Thoracic aorta (tissue), 2 donors: ENCODE measurements at places on chromosomes 7 and 10. TPM values are rescaled to one million over a fixed set of nuclear protein-coding genes. Genes with fewer than 3 reads are reported as not detected.

DNA sequence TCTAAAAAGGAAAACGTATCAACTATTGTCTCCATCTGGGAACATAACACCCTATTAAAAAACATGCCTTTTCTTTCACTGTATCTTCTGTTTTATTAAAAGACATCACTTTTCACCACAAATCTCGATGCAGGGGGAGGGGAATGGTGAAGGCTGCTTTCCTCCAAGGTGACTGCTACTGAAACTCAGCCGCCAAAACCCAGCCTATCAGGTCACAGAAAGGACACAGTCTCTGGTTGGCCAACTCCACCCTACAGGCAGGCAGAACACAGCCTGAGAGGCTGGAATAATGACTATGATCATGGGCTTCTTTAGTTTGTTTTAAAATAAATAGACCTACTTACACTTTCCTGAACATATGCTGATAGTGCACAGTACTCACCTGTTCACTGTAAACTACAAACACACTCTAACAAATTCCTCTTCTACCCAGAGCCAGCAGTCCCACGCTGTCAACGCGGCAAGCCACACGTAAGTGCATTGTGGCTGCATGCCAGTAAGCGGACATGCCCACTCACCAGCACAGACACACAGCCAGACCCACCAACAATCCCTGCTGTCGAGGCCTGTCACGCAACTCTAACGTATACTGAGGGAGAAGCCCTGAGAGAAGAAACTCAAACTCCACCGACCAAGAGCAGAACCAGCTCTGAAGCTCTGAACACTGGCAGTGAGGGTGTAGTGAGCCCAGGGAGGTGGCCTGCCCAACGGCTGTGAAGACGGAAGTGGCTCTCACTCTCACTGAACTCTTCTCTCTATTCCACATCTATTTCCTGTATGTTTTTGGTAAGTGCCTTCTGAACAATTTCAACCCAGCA lies 41.8 kb downstream of the NCAPG2 start:
- H3K27me3 ChIP-seq: no peaks in the 10 kb centered on the region
- no peak overlapping the region for H3K27ac ChIP-seq
- no peak for DNase-seq
- H3K36me3 ChIP-seq: no peaks in the 10 kb centered on the region

DNA sequence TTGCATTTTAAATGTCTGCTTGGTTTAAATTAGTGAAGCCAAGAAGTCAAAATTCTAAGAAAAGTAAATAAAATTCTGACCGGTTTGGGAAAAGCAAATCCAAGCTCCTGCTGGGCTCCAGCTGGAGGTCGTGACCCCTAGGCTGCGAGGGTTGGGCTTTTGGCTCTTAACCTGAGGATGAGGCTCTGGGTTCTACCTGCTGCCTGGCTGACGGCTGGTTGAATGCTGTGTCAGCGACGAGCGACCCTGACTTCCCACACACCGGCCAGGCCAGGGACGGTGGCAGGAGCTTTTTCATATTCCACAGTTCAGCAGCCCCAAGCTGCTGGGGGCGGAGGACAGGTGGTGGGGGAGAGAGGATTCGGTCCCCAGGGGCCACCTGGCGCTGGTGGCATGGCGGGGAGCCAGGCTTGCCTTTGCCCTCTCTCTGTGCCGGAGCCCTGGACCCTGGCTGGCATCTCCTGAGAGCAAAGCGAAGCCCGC lies 843 bp upstream of the PLPP4 start:
- no peaks in the 10 kb centered on the region for H3K36me3 ChIP-seq
- peak overlapping the region; percentile 63 for H3K4me3 ChIP-seq
- H3K27me3 ChIP-seq: no peaks in the 10 kb centered on the region
- no peak overlapping the region for H3K27ac ChIP-seq

- DNase-seq: no peak
- H3K36me3 ChIP-seq: peaks cover 8% of the 10 kb centered on the region
- peaks cover 5% of the 10 kb centered on the region for H3K4me1 ChIP-seq
- H3K27ac ChIP-seq: peak within 1 kb of the TSS; percentile 64
- H3K27me3 ChIP-seq: no peaks in the 10 kb centered on the region
These were observed at the start of gene HOXA6 for GRCh38 chr7:27147199-27148030. TSS of gene HOXA6 (minus strand) at chr7:27147774. CDS start at chr7:27147749, 25 bp downstream.

GRCh38 chr7:149031353-149031910 lies 3.1 kb upstream of the PDIA4 start:
- H3K4me3 ChIP-seq: no peak overlapping the region
- no peak overlapping the region for H3K27ac ChIP-seq
- H3K36me3 ChIP-seq: no peaks in the 10 kb centered on the region

DNA sequence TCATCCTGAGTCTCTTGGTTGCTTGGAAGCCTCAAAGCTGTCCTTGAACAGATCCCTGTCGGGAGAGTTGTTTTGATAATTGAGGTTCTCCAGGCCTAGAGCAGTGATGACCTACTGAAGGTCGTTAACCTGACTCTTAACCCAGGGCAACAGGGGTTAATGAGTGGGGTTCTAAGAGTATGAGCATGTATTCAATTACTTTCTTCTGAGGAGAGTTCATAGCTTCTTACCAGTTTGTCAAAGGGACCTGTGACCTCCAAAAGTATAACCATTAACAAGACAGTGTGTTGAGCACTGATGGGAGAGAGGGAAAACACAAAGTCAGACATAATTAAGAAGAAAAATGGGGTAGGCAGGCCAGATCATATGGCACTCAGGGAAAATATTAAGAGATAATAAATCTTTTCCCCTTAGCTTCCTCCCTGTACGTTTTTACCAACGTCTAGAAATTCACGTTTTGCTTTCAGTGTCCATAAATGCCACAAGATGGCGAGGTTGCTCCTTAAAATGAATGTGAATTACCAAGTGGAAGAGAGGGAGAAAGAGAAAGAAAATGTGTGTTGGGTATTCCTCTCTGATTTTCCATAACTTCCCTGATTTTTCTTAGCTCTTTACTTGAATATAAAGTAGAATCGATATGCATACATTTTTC lies 97.6 kb downstream of the SUGCT start:
- H3K36me3 ChIP-seq: no peaks in the 10 kb centered on the region
- H3K4me3 ChIP-seq: no peak overlapping the region
- DNase-seq: no peak
- no peaks in the 10 kb centered on the region for H3K27me3 ChIP-seq
- no peak overlapping the region for H3K27ac ChIP-seq
- no peaks in the 10 kb centered on the region for H3K4me1 ChIP-seq

DNA sequence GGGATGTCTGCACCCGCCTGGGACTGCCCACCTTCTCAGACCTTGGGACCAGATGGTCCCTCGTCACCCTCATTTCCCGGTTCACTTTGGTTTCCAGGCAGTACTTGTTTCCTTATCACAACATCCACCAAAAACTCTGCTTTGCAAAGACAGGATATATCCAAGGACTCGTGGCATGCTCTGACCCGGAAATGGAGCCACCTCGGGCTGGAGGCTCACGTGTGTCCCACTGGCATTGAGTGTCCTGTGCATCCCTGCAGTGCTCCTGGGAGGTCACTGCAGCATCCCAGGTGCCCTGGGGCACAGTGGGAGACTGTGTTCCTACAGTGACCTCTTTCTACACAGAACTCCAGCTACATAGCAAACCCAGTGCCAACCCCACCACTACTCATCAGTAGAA lies 611.9 kb upstream of the FOXK1 start:
- peaks cover 11% of the 10 kb centered on the region for H3K36me3 ChIP-seq
- no peak for DNase-seq
- H3K27me3 ChIP-seq: no peaks in the 10 kb centered on the region
- H3K4me1 ChIP-seq: no peaks in the 10 kb centered on the region
- H3K27ac ChIP-seq: no peak overlapping the region

DNA sequence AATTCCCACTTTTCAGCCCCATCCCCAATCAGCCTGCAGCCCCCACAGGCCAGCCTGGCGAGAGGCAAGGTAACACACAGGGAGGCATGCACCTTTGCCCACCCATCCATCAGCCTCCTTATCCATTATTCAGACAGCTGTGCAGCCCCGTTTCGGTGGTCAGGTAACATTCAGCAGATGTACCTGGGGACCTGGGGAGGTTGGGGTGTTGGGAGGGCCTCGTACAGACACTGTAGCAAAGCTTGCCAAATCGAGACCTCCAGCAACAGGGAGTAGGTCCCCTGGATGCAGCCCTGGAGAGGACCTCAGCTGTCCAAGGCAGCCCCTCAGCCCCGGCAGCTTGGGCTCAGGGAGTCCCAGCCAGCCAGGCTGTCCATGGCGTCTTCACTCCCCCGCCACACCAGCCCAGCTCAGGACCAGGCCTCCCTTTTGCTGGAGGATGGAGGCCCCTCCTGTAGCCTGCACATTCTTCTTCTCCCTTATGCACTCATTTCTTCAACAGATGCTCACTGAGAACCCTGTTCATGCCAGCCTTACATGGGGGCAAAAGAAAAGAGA lies 8.5 kb upstream of the DRGX start:
- H3K27me3 ChIP-seq: peaks cover 1% of the 10 kb centered on the region
- DNase-seq: no peak
- no peaks in the 10 kb centered on the region for H3K4me1 ChIP-seq

DNA sequence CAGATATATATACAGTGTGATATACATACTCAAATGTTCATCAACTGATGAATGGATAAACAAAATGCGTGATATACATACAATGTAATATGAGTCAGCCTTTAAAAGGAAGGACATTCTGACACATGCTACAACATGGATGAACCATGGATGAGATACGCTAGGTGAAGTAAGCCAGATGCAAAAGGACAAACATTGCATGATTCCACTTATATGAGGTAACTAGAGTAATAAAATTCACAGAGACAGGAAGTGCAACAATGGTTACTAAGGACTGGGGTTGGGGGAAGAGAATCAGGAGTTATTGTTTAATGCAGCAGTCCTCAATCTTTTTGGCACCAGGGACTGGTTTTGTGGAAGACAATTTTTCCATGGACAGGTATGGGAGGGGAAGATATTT lies 47.3 kb upstream of the PIK3AP1 start:
- no peaks in the 10 kb centered on the region for H3K36me3 ChIP-seq
- H3K4me3 ChIP-seq: no peak overlapping the region
- no peak for DNase-seq
- no peak overlapping the region for H3K27ac ChIP-seq

DNA sequence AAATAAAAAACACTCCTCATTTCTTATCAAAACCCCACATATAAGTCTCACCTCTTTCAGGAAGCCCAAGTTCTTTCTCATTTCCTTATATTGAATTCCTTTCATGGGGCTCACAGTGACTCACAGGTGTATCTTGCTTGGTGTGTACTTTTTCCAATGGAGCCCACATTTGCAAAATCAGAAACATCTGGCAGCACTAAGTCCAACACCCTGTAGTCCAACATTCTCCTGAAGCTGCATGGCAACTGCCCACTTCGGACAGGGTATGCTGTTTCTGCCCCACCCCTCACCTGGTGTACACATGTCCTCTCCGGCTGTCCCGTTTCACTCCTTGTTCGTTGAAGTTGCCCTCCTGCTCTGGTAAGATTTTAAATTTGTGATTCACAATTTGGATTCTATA lies 544.1 kb downstream of the SORCS3 start:
- H3K27ac ChIP-seq: no peak overlapping the region
- H3K4me1 ChIP-seq: no peaks in the 10 kb centered on the region
- H3K4me3 ChIP-seq: no peak overlapping the region
- DNase-seq: no peak

- no peaks in the 10 kb centered on the region for H3K4me1 ChIP-seq
- no peaks in the 10 kb centered on the region for H3K27me3 ChIP-seq
- H3K36me3 ChIP-seq: no peaks in the 10 kb centered on the region
- H3K27ac ChIP-seq: no peak overlapping the region
- H3K4me3 ChIP-seq: no peak overlapping the region
These were observed 69.5 kb downstream of the TCERG1L start for GRCh38 chr10:131242007-131242406.

DNA sequence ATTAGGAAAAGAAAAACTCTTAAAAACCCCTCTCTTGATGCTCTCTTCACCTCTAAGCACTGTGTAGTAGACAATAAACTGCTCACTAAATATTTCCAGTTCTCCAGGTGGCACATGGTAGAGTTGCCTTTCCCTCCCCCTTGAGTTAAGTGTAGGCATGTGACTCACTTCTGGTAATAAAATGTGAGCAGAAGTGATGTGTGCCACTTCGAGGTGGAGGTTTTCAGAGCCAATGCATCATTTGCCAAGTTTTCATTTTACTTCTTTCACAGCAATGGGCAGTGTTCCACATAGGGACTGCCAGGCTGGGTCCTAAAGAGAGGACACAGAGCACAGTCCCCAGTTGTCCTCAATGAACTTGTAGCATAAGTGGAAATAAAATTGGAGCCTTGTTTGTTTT lies 131.6 kb upstream of the NPY start:
- H3K27ac ChIP-seq: no peak overlapping the region
- no peaks in the 10 kb centered on the region for H3K27me3 ChIP-seq
- H3K4me1 ChIP-seq: no peaks in the 10 kb centered on the region
- DNase-seq: no peak
- H3K36me3 ChIP-seq: no peaks in the 10 kb centered on the region
- H3K4me3 ChIP-seq: no peak overlapping the region

Gene RAPGEF5
- total RNA-seq: 66.5 TPM

Gene SLC37A3
- total RNA-seq: 66.5 TPM

Gene TAS2R60
- not detected for total RNA-seq
